IMR-90 (cell line): ENCODE measurements at places on chromosomes 2 and 18.

DNA sequence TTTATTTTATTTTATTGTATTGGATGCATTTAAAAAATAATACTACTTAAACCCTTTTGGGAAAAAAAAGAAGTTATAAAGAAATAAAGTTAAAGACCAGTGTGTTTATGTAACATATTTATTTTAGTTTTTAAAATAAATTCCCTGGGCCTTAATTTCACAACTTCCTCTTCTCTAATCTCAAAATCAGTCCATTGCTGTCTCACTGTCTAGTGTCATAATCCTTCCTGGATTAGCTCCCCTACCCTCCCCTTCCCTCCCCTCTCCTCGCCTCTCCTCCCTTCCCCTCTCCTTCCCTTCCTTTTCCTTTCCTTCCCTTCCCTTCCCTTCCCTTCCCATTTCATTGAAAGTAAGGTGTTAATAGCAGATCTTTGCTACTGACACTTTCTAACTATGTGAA lies 40.3 kb upstream of the ZEB2 start:
- no peak for DNase-seq

GRCh38 chr18:37383036-37383785 lies 182.4 kb downstream of the CELF4 start:
- no peak for DNase-seq

DNA sequence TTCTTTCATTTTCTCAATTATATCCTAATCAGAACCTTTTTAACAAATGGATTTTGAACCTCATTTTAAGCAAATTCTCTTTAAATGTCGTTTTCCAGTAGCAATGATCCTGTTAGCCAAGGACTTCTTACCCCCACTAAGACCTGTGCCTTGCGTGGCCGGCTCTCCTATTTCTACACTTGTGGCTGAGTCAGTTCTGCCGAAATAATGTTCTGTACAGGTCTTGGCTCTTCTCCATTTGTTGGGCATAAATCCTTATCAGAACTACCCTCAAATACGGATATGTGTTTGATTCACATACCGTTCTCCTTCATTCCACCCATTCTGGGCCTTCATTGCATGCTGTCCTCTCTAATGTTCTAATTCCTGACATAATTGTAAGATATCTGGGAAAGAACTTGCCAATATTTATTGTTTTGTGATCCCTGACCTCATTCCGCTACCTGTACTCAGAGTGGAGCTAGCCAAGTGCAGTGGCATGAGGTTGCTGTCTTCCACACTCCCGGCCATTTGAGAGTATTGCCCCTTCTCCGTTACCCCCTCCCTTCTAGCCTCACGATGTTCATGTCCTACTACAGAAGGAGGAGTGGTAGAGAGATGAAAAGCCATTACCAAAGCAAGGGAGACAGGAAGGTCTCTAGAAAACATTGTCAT lies 78.7 kb downstream of the MYOM1 start:
- DNase-seq: no peak

GRCh38 chr2:127818794-127819425 lies 7.9 kb upstream of the WDR33 start:
- no peak for DNase-seq

DNA sequence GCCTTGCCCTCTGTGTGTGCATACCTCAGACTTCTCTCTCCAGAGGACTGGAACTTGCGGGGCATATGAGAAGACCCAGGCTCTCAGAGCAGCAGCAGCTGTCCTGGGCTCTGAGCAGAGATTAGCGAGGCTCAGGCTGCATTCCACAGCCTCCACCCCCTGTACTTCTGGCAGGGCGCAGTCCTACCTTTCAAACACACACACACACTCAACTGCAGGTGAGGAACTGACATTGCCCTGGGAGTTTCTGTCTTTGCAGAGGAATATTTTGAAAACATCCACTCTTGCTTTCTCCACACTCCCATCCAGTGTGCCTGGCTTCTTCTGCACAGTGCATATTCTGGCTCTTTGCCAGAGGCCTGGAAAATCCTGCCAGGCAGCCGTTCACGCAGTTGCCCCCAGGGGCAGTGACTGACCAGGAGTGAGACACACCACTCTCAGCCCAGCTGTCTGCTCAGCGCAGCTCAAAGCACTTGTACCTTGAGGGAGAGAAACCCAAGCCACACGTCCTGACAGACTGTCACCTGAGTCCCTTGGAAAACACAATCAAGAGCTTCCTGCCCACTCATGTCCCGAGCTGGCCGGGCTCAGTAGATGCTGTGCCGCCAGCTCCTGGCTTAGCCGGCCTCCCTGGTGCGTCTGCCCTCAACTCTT lies 460.8 kb downstream of the RNF144A start:
- DNase-seq: no peak

DNA sequence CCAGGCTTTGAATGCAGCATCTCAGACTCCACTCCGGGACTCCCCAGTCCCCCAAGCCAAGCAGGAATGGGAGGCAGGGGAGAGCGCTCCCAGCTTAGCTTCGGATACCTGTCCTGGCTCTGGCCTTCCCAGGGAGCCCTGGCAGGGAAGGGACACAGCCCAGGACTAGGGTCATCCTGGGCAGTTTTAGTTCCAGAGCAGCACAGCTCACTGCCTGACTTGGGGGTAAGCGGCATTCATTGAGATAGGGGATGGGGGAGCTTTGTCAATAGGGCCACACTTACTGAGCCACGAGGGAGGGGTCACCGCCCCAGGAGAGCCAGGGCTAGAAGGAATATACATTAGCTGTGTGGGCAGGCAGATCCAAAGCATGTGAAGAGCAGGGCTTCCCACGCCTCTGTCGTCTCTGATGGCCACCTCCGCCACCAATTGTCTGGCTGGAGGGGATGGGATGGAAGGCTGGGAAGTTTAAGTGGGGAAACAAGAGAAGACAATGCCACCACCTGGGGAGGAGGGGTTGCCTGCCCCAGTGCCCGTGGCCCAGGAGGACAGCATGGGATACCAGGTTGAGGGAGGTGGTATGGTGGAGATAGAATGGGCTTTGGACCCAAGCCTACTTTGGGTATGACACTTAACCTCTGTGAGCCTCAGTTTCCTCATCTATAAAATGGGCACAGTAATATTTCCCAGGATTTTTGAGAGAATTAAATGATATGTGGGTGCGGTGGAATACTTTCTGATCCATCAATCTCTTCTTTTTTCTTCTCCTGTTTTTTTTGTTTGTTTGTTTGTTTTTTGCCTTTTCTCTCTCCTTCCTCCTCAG lies 40.2 kb downstream of the SCTR start:
- DNase-seq: no peak

- no peak for DNase-seq
These were observed 50.5 kb downstream of the ZNF532 start for GRCh38 chr18:58915006-58915799.

- DNase-seq: peak; percentile 15
These were observed 17.5 kb upstream of the RANBP2 start for GRCh38 chr2:108701806-108702205.

- DNase-seq: no peak
These were observed 159.6 kb downstream of the CCBE1 start for GRCh38 chr18:59537579-59537978.

GRCh38 chr2:65120990-65121693 lies 8.8 kb downstream of the RAB1A start:
- no peak for DNase-seq

DNA sequence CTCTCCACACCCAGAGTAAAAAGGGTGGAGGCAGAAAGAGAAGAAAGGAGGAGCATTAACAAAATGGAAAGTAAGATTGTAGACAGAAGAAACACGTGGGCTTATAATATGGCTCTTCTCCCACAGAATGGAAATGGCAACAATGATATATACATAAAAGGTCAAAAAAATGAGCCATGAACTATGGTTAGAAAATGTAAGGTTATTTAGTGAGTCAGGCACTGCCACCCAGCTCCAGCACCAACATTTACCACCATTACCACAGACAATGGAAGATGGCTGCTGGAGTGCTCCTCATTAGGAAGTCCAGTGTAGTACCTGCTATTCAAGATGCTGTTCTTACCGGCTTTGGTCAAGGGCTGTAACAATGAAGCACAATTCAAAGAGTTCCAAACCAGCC lies 258.0 kb downstream of the ZEB2 start:
- no peak for DNase-seq

DNA sequence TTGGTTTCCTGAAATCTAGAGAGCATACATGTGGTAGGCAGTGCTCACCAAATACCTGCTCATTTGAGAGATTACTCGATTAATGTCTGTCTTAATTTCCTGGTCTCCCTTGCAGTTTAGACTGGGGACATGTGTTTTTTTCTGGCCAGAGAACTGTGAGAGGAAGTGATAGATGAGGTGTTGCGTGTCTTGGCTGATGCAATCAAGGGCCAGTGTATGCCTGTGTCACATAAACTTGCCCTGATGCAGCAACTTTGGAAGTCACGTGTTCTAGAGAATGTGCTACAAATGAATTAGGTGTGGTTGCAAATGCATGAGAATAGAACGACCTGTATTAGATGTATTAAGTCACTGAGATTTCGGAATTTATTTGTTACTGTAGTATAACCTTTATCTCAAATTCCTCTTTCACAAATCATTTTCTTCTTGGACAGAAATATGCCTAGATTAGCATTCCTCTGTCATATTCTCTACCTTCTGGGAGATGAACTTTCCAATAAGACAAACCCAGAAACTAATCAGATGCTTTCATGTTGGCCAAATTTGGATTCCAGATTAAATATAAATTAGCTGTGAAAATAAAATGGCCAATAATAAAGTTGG lies 9.9 kb upstream of the IL1A start:
- peak; percentile 96 for DNase-seq

- DNase-seq: no peak
These were observed 74.5 kb downstream of the SPRED2 start for GRCh38 chr2:65357959-65358294.

DNA sequence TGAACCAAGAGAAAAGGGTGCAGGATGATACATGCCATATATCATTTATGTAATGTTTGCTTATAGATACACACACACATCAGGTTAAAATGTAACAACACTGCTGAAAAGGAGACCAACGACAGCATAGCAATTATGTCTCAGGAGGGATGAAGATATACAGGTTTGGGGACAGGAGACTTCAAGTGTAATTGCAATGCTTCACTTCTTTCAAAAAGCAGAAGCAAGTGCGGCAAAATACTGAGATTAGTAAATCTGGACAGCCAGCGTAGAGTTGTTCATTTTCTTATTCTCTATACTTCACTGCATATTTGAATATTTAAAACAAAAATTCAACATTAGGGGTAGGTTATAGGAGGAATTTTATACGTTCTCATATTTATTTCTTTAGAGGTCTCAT lies 87.2 kb downstream of the L3MBTL4 start:
- DNase-seq: no peak

DNA sequence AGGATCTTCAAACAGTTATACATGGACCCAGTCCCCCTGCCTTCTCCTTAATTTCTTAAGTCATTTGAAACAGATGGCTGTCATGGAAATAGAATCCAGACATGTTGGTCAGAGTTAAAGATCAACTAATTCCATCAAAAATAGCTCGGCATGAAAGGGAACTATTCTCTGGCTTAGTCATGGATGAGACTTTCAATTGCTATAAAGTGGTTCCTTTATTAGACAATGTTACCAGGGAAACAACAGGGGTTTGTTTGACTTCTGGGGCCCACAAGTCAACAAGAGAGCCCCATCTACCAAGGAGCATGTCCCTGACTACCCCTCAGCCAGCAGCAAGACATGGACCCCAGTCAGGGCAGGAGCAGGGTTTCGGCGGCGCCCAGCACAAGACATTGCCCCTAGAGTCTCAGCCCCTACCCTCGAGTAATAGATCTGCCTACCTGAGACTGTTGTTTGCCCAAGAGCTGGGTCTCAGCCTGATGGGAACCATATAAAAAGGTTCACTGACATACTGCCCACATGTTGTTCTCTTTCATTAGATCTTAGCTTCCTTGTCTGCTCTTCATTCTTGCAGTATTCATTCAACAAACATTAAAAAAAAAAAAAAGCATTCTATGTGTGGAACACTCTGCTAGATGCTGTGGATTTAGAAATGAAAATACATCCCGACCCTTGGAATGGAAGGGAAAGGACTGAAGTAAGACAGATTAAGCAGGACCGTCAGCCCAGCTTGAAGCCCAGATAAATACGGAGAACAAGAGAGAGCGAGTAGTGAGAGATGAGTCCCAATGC lies 4.6 kb downstream of the TTR start:
- DNase-seq: no peak

DNA sequence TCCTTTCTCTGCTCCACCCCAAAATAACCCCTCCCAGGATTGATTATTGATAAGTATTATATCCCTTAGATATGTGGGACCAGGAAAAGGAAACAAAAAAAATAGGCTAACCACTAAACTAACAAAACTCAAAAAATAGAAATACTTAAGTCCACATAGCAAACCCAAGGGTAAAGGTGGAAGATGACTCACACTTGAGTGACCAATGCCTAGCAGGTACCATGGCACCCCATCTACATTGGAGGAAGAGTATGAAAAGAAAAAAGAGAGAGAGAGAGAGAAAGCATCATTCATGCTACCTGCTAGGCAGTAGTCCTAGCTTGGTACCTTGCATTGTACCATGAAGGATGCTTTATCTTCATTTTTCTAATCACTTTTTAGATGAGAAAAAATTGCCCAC lies 6.3 kb downstream of the EXOC6B start:
- DNase-seq: no peak

GRCh38 chr2:55840460-55840859 lies 83.1 kb downstream of the EFEMP1 start:
- DNase-seq: no peak

DNA sequence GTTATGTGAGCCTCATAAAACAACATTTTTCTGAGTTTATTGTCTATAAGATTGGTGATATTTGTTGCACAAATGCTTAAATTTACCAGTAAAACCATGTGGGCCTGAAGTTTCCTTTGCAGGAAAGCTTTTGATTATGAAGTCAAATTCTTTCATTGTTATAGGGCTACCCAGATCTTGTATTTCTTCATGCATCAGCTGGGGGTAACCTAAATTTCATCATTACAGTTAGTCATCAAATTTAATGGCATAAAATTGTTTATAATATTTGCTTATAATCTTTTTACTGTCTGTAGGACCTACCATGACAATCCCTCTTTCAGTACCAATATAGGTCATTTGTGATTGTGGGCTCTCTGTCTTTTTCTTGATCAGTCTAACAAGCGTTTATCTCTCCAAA lies 47.8 kb downstream of the SMAD2 start:
- peak; percentile 55 for DNase-seq

DNA sequence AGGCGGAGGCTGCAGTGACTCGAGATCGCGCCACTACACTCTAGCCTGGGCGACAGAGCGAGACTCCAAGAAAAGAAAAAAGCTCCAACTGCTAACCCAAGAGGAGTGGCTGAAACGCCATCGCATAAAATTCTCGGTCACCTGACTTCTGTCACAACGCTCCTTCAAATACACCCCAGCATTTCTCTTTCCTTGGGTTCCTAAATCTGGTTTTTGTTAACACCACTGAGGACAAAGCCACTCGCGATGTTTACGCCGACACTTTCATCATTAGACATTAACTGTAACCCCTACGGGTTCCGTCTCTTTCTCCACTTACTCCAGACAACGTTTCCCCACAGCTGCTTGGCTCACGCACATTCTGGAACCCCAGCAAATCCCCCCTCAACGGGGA lies 679 bp downstream of the CLK1 start:
- no peak for DNase-seq
